Cardiac fibroblast (primary cell): ENCODE measurements at places on chromosomes 13 and 19.

DNA sequence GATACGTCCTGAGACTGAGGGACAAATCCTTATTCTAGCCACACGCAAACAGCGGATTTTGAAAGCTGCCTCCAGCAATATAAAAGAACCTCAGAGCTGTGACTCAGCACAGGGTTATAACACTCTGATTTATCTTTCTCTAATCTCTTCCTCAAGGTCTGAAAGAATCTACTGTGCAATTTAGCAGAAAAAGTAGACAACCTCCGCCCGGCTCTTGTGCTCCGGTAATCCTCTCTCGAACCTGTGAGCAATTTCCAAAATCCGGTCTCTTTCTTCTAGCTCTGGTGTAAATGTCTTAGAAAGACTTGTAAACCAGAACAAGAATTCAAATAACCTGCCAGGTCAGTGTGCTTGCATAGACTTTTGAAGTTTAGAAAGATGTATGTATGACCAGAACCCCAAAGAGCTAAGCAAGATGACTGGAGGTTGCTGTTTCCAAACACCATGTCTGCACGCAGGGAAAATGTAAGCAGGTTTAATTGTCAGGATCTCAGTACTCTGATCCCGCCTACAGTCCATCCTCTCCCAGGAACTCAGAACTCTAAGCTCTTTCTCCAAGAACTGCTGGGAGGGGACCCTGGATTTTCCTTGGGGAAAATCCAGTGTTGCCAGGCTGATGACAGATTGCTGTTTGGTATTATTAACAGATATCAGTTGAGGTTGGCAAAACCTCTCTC is 338.1 kb downstream of the RFC3 start:
- DNase-seq, result peak; percentile 27

DNA sequence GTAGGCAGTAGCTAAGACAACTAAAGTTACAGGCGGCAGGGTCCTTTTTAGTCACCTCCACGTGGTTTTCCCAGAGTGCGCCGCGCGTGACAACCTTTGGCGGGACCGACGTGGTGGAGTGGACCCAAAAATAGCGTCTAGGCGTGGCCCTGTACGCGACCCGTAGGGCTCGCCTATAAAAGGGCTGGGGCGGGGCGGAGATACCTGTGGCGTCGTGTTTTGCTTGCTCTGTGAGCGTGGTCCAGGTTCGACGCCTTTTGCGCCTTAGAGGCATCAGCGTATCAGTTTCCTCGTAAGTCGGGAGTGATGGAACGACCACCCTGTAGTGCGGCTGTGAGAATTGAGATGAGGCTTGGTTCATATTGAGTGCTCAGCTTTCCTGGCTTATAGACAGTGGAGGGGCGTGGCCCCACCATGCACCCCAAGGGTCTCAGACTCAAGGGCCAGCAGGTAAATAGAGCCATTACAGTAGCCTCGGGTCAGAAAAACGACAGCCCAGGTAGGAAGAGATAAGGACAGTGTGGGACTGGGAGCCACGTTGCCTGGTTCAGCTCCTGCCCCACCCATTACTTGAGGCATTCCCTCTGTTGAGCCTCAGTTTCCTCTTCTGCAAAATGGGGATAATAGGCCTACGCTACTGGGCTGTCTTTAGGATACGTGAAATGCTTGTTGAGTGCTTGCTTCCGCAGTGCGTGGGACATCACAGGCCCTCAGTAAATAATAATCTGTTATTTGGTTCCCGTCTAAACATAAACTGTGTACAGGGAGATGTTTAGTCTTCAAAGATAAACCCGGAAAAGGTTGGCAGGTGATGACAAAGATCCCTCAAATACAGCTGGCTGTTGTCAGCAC is 693 bp upstream of the TMED1 start:
- DNase-seq, result peak; percentile 93

- DNase-seq, result no peak
These were observed 460 bp downstream of the MEDAG start for GRCh38 chr13:30906411-30907051.

DNA sequence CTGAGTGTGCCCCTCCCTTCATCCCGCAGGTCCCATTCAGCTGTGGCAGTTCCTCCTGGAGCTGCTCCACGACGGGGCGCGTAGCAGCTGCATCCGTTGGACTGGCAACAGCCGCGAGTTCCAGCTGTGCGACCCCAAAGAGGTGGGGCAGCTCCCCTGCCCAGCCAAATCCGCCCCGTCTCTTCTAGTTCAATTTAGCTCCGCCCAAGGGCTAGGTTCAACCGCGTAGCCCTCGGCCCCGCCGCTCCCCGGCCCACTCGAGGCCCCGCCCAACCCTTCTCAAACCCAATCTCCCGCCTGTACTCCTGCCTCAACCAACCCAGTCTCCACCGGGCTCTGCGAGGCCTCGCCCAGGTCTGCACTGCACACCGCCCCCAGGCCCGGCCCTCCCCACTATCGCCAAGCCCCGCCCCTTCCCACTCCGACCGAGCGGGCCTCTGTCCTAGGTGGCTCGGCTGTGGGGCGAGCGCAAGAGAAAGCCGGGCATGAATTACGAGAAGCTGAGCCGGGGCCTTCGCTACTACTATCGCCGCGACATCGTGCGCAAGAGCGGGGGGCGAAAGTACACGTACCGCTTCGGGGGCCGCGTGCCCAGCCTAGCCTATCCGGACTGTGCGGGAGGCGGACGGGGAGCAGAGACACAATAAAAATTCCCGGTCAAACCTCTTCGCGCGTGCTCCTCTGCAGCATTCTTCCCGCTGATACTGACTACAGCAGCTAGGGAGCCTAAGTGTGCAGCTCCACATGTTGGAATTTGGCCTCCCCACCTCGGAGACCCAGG is 2.9 kb downstream of the ETV2 start:
- DNase-seq, result peak; percentile 97

DNA sequence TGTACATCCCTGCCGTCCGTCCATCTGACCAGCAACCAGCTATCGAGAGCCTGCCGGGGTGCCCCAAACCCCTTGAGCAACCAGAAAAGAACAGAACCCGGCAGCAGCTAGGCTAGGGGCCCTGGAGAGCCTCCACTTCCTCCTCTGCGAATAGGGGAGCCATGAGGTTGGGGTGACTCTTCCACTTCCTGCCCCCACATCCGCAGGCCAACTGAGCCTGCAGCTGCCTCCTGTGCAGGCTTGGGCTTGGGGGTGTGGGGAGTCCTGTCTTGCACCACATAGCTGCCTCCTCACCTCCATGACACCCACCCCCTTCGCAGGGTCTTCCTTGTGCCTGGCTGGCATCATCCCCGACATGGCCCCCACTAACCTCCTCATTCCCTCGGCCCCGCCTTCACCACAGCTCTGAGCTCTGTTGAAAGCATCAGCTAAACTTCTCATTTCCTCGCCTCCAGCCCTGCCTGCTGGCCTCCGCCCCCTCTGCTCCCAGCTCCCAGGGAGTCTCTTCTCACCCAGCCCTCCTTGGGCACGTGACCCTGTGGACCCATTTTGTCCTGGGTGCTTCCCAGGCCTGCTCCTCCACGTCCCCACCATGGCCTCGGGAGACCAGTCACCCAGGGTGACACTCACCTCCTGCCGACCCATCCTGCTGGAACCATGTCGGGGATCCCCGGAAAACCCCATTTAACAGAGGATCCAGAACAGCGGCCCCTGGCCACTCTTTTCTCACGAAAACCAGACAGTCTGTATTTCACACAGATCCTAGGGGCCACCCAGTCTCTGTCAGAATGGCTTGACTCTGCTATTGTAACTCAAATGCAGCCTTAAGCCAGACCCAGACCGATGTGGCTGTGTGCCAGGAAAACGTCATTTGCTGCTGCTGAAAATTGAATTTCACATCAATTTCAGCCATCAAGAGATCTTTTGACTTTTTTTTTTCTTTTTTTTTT is 50.4 kb downstream of the MYO9B start:
- peak; percentile 55 for DNase-seq

DNA sequence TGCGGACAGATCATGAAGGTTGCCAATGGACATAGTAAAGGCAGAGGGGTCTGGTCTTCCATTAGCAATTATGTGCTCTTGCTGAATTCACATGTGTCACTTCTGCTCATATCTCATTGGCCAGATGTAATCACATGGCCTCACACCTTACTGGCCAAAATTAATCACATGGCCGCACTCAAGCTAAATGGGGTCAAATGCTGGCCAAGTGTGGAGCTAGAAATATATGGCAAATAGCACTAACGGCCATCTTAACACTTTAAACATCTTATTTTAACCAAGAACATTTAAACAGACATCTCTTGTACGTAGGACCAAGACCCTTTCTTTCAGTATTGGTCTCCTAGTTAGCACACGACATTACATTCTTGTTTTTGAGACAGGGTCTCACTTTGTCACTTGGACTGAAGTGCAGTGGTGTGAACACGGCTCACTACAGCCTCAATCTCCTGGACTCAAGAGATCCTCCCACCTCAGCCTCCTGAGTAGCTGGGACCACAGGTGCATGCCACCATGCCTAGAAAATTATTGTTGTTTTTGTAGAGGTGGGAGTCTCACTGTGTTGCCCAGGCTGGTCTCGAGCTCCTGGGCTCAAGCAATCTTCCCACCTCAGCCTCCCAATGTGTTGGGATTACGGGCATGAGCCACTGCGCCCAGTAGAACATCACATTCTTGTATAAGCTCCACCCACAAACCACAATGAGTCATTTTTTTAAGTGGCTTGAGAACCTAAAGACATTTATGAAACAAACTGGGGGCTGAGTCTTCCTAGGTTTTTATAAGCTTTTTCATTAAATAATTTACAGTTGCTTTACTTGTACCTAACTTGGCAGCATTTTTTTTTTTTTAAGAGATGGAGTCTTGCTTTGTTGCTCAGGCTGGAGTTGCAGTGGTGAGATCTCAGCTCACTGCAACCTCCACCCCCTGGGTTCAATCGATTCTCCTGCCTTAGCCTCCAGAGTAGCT is 2.9 kb upstream of the PTOV1 start:
- DNase-seq, result peak; percentile 85

DNA sequence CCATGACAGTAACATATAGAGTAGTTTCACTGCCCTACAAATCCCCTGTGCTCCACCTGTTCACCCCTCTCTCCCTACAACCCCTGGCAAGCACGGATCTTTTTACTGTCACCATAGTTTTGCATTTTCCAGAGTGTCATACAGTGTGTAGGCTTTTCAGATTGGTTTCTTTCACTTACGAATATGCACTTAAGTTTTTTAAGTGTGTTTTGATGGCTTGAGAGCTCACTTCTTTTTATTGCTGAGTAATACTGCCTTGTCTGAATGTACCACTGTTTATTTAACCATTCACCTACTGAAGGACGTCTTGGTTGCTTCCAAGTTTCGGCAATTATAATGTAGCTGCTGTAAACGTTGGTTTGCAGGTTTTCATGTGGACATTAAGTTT is 175.1 kb downstream of the ITGBL1 start:
- peak; percentile 32 for DNase-seq

DNA sequence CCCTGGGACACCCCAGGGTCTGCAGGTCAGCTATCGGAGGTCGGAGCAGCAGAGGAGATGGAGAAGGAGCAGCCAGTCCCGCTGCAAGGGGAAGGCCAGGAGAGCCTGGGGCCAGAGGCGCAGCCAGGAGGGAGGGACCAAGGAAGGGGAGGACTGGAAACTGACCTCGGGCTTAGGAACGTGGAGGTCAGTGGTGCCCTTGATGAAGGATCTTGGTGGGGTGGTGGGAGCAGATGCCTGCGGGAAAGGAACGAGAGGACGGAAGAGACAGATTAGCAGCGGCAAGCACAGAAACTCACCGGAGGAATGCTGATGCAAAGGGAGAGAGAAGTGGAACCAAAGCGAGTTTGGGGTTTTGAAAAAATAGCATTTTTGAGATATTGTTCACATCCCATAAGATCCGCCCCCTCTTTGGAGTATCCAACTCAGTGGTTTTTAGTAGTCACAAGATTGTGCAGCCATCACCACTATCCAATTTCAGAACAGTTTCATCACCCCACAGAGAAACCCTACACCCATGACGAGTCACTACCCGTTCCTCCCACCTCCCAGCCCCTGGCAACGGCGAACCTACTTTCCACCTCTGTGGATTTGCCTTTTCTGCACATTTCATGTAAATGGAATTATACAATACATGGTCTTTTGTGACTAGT is 22.1 kb downstream of the PLEKHF1 start:
- DNase-seq, result peak; percentile 97

DNA sequence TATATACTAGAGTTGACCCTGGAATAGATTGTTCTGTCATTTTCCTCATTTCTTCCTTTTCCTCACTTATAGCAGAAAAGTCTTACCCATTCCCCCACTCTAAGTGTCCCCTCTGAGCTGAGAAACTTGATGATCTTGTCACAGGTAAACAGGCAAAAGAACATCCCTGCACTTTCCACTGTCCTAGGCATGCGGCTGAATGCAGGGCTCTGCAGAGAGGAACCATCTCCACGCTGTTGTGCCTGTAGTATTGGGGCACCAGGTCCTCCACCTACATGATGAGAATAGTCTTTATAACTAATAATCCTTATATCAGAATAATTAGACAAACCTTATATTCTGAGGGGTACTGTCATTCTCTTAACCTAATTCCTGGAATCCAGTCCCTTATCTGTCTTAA is 211.3 kb downstream of the RBM26 start:
- no peak for DNase-seq

DNA sequence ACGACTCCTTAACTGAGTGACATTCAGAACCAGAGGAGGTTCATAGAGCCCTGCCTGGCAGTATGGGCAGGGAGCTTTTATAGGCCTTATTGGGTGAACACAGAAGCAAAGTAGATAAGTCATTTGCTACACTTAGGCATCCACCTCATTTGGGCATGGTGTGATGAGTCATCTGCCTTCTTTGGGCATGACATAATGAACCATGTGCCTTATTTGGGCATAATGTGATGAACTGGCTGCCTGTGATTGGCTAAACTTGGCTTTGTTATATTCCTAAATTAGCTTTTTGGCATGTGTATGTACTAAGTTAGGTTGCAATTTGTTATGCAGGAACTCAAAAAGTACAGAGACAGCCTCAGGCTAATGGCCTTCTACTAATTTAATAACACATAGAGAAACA is 2210.2 kb upstream of the PCDH20 start:
- no peak for DNase-seq
